ENCODE measurements at places on chromosomes 12 and 14.

DNA sequence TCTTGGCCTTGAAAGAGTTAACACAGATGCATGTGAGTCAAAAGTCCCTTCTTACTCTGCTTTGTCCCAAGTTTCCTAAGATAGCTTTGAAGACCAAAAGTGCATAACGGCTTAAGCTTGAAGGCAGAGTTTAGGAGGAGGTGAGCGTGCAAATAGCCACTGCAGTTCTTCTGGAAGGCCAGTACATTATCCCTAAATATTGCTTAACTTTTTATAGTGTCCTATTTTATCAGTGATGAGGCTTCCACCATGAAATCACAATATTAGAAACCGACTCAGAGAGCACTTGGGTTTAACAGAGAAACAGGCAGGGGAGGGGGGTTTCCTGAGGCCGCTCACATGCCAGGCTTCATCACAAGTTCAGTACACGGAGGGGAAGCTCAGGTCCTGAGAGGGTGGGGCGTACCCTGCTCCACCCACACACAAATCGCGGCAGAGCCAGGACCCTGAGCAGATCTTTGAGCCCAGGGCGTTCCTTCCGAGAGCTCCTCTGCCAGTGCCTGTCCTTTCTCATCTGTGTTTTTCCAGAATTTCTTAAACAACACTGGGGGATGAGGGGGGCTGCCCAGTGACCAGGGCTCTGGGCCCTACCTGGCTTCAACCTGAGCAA lies 26.8 kb upstream of the BDKRB2 start:
- no peak for DNase-seq

- DNase-seq: no peak
Observed at GRCh38 chr12:80847575-80847974, 90.2 kb downstream of the LIN7A start.

- no peak for DNase-seq
Observed at GRCh38 chr12:93081810-93082165, 152.7 kb upstream of the EEA1 start.

- no peak for DNase-seq
Observed at GRCh38 chr12:66978802-66979201, 290.4 kb upstream of the CAND1 start.

GRCh38 chr12:13472690-13473089 lies 276.2 kb downstream of the EMP1 start:
- DNase-seq: no peak

DNA sequence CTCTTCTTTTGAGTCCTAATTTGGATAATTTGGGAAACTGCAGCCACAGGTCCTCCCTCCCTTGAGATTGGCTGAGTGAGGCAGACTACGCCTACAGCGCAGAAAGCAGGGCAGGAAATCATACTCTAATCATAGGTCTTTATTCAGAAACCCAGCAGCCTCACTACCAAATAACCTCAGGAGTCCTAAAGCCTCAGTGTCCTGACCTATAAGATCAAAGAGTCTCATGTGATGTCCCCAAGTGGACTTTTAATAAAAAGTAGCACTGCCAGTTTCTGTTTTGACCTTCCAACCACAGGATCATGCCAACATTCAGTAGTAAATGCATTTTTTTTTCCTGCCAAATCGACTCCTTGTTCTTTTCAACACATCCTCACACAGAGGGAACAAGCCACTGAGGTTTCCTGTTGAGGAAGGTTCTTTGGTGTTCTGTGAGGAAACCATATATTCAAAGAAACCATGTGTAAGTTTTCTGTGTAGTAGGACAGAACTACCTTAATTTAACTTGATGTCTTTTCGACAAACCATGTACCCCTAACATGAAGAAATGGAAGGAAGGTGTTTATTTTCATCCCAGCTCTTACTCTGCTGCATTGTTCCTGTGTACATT lies 72.2 kb downstream of the VCPKMT start:
- no peak for DNase-seq

DNA sequence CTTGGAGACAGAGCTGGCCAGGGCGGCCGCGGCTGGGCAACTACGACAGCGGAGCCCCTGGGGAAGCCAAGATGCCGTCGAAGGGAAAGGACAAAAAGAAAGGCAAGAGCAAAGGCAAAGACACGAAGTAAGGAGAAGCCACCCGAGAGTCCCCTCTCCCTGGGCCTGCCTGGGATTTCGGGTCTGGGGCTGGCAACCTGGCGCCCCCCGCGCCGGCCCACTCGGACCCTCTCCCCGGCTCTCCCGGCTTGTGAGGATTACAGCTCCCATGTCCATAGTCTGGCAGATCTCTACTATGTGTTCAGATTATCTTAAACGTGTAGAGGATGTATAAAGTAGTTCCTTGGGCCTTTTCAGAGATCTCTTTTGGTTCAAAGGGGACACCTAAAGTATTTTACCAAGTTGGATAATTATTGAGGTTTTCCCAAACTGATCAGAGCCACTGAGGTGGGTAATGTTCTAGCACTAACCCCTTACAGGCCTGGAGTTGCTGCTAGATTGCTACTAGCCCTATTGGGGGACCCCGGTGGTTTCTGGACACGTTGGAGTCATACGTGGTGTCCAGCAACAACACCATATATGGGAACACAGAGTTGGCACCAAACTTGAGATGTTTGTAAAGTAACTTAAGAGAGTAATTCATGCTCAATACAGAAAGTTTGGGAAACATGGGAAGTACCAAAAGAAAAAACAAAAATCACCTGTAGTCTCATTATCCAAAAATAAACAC lies 424 bp downstream of the BBOF1 start:
- no peak for DNase-seq

- peak; percentile 51 for DNase-seq
Observed at GRCh38 chr12:50112456-50113218, 601 bp downstream of the COX14 start.
